ENCODE measurements at places on chromosomes 2 and 18. TPM values are rescaled to one million over a fixed set of nuclear protein-coding genes. Genes with fewer than 3 reads are reported as not detected.

- no peaks in the 10 kb centered on the region for H3K27me3 ChIP-seq
- no peak overlapping the region for H3K27ac ChIP-seq
- no peaks in the 10 kb centered on the region for H3K36me3 ChIP-seq
- no peaks in the 10 kb centered on the region for H3K4me1 ChIP-seq
- no peak overlapping the region for H3K4me3 ChIP-seq
These were observed 447.3 kb downstream of the KCNJ3 start for GRCh38 chr2:155145758-155146229.

GRCh38 chr18:24999650-25000267 lies 352.2 kb downstream of the ZNF521 start:
- no peaks in the 10 kb centered on the region for H3K36me3 ChIP-seq
- no peaks in the 10 kb centered on the region for H3K4me1 ChIP-seq
- no peaks in the 10 kb centered on the region for H3K27me3 ChIP-seq
- H3K27ac ChIP-seq: no peak overlapping the region
- DNase-seq: no peak

- H3K27ac ChIP-seq: no peak overlapping the region
- no peaks in the 10 kb centered on the region for H3K27me3 ChIP-seq
- H3K4me3 ChIP-seq: no peak overlapping the region
- H3K4me1 ChIP-seq: peaks cover 3% of the 10 kb centered on the region
These were observed 168.5 kb upstream of the GLI2 start for GRCh38 chr2:120567128-120567527.

DNA sequence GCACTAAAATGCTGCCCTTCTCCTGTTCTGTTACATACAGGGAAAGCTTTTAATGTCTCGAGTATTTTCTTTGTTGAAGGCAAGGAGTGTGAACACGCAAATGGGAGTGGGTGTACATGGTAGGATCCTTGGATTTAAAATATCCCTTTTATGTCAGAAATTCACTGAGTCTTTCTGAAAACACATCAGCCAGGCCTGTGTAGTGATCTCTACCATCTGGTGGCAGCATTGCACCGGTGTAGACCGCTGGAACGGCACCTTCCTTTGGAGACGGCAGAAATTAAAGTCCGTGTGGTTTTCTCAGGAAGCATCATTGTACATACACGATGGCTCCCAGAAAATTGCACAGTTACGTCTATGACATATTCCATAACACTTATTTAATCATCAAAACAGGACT lies 515.8 kb downstream of the GALR1 start:
- H3K4me1 ChIP-seq: no peaks in the 10 kb centered on the region
- no peak overlapping the region for H3K27ac ChIP-seq
- H3K4me3 ChIP-seq: no peak overlapping the region
- H3K27me3 ChIP-seq: no peaks in the 10 kb centered on the region
- no peaks in the 10 kb centered on the region for H3K36me3 ChIP-seq

The IL36G gene
- not detected for total RNA-seq

DNA sequence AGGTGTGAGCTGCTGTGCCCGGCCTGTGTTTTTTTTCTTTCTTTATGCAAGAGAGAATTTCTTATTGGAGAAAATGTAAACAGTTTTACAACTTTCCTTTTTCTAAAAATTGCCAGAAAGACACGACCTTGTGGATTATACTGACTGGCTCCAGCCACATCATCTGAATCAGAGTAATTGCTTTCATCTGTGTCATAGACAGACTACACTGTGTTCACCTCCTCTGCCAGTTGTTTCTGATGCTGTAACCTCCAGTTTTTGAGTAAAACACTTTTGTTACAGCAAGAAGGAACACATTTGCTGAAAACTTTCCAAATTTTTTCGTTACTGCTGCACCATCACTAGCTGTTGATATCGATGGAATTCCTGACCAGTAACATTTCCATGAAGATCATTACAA lies 43.9 kb upstream of the PLEKHM3 start:
- H3K4me1 ChIP-seq: no peaks in the 10 kb centered on the region
- H3K4me3 ChIP-seq: no peak overlapping the region
- no peaks in the 10 kb centered on the region for H3K27me3 ChIP-seq

The ANKRD30B gene
- not detected for total RNA-seq

DNA sequence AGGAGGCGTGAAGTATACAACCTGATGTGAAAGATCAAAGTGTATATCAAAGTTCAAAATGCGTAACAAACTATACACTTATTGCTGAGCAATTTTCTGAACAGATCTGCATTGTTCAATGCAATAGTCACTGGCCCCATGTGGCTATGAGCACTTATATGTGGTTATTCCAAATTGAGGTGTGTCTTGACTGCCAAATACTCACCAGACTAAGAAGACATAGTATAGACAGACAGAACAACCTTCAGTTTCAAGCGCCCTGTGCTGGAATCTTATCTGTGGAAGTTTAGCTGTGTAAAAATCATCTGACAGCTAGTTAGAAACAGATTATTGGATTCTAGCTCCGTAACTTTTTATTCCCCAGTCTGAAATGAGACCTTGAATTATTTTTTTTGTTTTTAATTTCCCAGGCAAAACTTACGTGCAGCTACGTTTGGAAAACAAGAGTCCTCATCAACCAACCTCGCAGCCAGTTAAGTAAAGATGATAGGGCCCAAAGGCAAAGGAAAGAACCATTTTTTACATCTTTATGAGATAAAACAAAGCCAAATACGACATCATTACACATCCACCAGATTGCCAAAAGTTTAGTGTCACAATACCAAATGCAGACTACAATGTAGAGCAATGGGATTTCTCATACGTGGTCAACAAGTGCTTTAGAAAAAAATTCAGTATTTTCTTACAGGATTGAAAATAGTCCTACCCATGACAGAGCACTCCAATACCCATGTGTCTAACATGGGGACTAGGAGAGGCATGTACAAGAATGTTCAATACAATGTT lies 37.2 kb downstream of the MBOAT2 start:
- H3K27me3 ChIP-seq: no peaks in the 10 kb centered on the region
- H3K27ac ChIP-seq: no peak overlapping the region
- H3K36me3 ChIP-seq: no peaks in the 10 kb centered on the region
- DNase-seq: no peak
- H3K4me1 ChIP-seq: no peaks in the 10 kb centered on the region
